ENCODE measurements at places on chromosomes 5 and 9.

- DNase-seq = peak; percentile 29
These were observed 286.4 kb upstream of the WWC1 start for GRCh38 chr5:168005093-168005492.

GRCh38 chr9:103798620-103799019 lies 295.5 kb upstream of the SMC2 start:
- peak; percentile 77 for DNase-seq

DNA sequence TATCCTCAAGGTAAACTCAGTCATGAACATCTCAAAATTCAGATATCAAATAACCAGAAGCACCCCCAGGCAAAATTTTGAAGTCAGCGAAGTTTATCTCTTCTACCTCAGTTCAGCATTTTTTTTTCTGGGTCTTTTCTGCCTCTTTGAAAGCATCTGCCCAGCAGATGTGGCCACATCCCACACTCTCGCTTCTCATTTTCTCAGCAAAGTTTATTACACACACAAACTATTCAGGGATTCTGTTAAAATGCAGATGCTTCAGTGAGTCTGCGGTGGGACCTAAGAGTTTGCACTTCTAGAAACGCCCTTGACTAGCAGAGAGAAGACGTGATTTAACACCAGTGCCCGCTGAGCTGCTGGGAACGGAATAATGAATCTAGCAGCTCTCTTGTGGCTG lies 19.3 kb downstream of the RASEF start:
- peak; percentile 85 for DNase-seq

- DNase-seq = peak; percentile 17
These were observed 696.5 kb downstream of the NR2F1-AS1 start for GRCh38 chr5:92884469-92884868.

GRCh38 chr5:99068944-99069650 lies 140.3 kb upstream of the CHD1 start:
- DNase-seq = no peak

- no peak for DNase-seq
These were observed at the start of gene FCN1 for GRCh38 chr9:134917431-134918373. TSS of gene FCN1 (minus strand) at chr9:134917912. CDS start at chr9:134917871, 41 bp downstream.

DNA sequence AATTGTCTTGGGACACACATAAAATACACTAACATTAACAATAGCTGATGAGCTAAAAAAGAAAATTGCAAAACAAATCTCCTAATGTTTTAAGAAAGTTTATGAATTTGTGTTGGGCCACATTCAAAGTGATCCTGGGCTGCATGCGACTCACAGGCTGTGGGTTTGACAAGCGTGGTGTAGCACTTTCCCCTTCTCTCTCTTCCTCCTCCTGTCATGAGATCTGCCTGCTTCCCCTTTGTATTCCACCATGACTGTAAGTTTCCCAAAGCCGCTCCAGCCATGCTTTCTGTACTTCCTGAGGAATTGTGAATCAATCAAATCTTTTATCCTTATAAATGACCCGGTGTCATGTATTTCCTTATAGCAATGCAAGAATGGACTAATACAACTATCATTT lies 178.0 kb downstream of the TLR4 start:
- no peak for DNase-seq

GRCh38 chr5:143200781-143201398 lies 202.6 kb downstream of the NR3C1 start:
- DNase-seq = peak; percentile 63

- DNase-seq = no peak
These were observed 25.8 kb upstream of the CD180 start for GRCh38 chr5:67222243-67223025.

- no peak for DNase-seq
These were observed 2.4 kb downstream of the CDKN2AIPNL start for GRCh38 chr5:134409321-134409720.

GRCh38 chr5:10304932-10305331 lies 2.8 kb downstream of the CMBL start:
- no peak for DNase-seq

DNA sequence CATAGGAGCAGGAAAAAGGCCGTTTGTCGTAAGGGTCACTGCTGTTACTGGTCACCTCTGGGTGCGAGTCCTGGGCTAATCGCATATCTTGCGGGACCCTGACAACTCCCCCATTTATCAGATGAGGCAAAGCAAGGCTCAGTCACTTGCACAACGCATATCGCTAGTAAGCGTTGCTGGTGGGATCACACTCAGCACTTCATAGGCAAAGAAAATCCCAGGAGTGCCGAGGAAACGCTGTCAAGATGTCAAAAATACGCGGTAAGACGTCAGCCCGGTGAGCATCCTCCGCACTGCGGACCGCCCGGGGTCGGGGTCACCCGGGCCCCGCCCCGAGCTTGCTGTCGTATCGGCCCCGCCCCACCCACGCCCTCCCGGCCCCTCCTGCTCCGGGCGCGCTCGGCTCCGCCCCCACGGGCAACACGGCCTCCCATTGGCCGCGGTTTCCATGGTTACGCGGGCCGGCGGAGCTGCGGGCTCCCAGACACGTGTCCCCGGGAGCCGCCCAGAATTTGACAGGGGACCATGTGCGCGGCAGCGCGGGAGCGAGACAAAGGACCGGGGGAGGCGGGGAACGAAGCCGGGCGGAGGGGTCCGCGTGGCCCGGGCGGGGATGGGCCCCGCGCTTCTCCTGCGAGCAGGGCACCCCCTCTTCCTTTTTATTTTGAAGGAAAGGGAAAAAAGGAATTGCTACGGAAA lies 80.2 kb upstream of the IER5L start:
- DNase-seq = peak; percentile 92

GRCh38 chr9:1890816-1891215 lies 124.3 kb upstream of the SMARCA2 start:
- no peak for DNase-seq
